Central memory CD4-positive, alpha-beta T cell (primary cell): ENCODE measurements at places on chromosomes 3 and 15.

DNA sequence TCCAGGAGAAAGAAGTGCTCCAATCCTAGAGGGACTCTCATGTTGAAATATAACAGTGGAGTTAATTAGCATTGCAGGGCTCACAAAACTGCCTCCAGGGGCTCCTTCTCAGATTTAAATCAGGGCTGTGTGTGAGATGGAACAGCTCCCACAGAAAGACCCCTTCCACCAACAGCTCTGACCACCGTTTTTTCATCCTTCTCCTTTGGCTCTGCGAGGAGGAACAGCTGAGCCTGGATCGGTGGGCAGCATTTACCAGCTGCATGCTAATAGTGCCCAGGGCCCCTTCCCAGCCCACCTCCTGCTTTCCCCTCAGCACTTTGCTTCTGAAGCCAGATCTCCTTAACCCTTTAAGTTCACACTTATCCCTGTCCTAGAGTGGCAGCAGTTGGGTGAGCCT is 119.2 kb upstream of the UBE2E1 start:
- DNase-seq = no peak

DNA sequence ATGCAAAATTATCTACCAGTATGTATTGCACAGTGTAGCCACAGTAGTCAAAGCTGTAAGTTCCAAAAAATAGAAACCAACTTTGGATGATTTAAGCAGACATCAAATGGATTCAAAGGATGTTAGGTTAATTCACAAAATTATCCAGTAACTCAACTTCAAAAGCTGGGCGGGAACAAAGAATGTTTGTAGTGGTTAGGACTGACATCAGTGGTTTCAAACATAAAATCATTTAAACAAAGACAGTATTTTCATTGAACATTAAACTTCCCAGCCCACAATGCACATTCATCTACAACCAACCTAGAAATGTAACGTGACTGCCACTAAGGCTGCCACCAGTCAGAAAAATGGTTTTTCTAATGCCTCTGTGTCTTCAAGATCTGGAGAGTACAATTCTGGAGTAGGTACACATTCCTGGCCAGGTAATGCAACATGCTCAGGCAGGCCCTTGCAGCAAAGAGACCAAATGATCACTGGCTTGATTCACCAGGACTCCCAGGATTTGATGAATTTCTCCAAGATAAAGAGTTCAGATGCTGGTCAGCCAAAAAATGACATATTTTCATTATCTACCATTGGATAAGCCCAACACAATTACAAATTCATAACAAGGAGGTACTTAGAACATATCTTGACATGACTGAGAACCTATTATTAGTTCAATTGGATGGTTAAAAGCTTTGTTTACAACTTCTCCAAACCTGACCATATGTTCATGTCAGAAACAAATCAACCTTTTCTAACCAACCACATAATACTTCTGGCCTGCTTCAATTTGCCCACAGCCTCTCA is 189.8 kb upstream of the CNTN4 start:
- no peak for DNase-seq

GRCh38 chr3:168087539-168087938 is 8.2 kb downstream of the GOLIM4 start:
- DNase-seq = no peak

GRCh38 chr15:25800761-25801515 is 62.2 kb downstream of the ATP10A start:
- DNase-seq = no peak

DNA sequence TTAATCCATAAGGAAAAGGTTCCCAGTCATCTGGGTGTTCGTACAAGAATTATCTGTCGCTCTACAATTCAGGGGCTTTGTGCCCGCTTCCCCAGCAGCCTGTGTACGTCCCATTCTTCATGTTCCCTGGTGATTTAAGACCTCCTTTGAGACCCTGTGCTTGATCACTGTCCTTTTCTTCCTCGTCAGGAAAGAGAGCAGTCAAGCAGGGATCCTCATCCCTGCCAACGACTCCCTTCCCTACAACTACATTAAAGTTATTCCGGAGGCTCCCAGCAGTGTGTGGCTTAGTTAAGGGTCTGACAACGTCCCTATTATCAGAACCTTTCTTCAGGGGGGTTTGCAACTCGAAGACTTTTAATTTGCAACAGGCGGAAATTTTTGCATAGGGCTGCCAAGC is 175.7 kb downstream of the FOXP1 start:
- DNase-seq = no peak

- no peak for DNase-seq
These were observed 116.5 kb downstream of the EEFSEC start for GRCh38 chr3:128269796-128270195.

DNA sequence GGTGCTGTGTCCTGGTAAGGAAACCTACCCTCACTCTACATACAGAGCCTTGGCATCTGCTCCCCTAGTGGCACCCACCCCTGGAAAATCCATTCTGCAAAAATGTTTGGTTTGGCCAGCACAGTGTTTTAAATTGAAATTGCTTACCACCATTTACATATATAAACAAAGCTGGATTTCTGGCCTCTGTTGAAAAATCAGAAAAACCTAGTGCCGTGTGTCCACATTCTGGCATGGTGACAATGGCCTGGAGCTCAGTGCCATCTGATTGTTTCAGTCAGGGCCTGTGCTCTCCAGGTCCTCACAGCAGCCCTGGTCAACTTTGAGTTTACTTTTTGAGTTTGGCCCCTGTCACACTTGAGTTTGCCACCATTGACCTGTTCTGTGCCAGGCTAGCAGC is 2.9 kb upstream of the IL17RC start:
- no peak for DNase-seq

GRCh38 chr3:56691165-56692000 is 8.3 kb upstream of the TASOR start:
- no peak for DNase-seq

GRCh38 chr3:155737844-155738460 is 6.9 kb downstream of the PLCH1 start:
- DNase-seq = no peak

DNA sequence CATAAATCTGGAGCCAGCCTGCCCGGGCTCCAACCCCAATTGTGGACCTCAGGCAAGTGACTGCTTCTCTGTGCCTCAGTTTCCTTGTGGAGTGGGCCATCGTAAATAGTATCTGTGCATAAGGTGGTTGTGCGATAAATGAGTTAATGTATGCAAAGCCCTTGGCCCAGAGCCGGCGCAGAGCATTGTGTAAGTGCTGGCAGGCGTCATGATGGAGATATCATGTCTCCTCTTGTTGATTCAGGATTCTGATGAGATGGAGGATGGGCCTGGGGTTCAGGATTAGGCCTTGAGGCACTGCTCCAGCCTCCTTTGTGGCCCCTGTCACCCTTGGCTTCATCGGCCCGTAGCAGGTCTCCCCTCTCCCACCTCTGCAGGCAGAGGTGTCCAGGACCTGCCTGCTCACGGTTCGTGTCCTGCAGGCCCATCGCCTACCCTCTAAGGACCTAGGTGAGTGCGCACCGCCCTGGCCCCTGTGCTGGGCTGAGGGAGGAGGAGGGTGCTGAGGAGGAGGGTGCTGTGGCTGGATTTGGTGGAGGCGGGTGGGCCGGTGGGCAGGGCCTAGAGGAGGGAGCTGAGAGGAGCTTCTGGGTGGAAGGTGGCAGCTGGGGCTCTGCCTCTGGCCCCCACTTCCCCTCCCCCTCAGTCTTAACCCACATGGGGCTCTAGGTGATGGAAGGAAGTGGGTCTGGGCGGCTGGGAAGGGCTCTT is 1.3 kb downstream of the PLA2G4B start:
- no peak for DNase-seq

DNA sequence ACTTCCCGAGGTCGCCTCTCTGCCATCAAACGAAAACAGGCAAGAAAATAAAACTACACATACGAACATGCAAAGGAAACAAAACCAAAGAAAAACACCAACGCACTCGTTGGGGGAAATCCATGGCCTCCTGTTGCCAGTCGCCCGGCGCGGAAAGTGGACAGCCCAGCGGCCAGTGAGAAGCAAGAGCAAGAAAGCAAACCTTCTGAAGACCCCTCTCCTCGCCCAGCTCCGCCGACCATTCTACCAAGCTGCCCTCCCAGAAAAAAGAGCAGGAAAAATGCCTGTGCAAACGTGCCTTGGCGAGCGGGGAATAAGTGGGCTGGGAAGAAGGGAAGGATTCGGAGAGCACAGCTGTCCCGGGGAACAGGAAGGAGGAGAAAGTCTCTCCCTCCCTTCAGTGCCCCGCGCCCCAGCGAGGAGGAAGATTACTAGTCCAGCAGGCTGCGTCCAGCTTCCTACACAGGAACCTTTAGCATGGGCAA is 802 bp upstream of the NECTIN3 start:
- peak; percentile 34 for DNase-seq

DNA sequence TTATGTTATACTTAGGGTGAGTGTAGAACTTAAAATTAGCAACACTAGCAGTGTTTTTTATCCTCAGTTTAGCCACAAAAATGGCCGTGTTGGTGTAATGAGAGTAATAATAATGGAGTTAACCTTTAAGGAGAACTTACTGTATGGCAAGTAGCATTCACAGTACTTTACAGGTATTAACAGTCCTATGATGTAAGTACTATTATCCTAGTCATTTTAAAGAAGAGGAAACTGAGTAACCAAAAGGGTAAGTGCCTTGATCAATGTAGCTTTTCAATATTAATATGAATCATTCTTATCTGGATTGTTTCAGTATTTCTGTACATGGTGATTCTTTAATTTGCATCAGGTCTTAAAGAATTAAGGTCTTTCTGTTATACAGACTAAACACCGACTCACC is 170.3 kb downstream of the CD47 start:
- no peak for DNase-seq

DNA sequence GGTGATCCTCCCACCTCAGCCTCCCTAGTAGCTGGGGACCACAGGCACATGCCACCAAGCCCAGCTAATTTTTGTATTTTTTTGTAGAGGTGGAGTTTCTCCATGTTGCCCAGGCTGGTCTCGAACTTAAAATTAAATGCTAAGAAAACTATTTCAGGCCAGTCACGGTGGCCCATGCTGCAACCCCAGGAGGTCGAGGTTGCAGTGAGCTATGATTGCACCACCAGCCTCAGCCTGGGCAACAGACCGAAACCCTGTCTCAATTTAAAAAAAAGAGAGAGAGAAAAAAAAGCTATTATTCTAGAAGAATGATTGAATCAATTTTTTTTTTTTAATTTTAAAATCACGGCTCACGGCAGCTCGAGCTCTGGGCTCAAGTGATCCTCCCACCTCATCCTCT is 4.7 kb downstream of the SLC51A start:
- DNase-seq = no peak

DNA sequence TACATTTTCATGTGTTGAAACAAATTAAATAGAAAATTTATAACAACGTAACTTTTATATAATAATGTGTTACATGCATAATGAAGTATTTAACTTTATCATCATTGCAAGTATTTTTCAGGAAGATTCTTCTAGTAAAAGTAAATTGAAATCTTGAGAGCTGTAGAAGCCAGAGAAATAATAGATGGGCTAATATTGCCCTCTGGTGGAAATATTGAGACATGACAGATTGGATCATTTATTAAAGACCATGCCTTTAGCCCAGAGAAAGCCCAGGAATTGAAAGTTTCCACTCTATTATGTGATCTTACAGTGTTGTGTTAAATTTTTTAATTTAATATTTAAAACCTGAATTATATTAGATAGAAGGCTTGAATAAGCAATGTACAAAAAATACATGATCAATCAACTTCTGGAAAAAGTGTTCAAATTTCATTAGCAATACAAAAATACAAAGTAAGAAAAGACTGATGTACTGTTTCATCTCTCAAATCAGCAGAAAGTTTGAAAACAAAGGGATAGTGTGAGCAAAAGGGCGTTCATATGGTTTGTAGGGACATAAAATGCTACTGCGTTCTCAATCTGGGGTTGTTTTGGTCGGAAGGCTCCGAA is 52.7 kb upstream of the SPTSSB start:
- peak; percentile 30 for DNase-seq

GRCh38 chr3:119862616-119863015 is 80.7 kb downstream of the NR1I2 start:
- DNase-seq = no peak

DNA sequence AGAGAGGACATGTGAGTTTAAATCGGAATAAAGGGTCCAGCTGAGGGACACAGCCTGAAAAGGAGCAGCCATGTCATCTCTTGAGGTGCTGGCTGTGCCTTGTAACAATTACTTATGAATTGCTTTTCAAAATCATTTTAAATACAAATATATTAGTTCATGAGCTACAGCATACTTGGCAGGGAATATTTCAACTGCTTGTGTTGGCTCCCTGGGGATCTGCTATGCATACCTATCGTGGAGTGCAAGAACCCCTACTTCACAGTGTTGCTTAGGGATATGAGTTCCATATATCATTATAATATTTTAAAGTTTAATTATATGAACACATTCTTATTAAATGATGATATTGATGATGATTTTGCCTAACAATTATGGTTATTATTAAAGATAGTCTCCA is 19.1 kb upstream of the P2RY14 start:
- no peak for DNase-seq

GRCh38 chr3:58161435-58162398 is 49.1 kb downstream of the DNASE1L3 start:
- no peak for DNase-seq

DNA sequence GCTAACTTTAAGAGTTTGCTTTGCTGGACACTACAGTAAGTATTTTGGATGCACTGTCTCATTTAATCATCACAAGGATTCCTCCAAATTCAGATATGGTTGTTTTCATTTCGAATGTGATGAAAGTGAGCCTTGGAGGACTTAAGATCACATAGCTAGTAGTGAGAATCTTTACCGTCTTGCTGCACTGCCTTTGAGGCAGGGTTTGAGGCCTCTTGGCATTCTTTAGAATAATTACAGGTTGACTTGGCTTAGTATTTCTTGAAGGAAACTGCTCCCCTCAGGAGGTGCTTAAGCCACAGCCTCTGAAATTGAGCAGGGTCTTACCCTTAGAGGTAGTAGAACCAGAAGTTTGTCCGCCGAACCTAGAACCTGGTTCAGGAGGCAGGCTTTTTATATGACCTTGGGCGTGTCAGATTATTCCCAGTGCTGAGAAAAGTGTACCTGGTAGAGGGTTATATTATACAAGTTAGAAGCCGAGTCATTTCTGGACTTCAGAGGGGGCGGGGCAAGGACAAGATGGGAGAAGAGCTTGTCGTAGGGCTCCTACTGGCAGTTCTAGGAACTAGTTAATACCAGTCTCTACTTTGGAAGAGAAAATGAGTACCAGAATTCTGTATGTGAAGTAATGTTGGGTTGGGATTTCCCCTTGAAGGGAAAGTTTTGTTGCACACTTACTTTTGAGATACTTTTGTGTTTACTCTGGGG is 1.1 kb downstream of the TFG start:
- peak; percentile 48 for DNase-seq
